ENCODE measurements at places on chromosomes 1 and 21.
A peak's percentile ranks its signal among the peaks of the same experiment; 100 is the strongest.

GRCh38 chr1:43238085-43238484, 31.7 kb upstream of the TMEM125 start:
- DNase-seq = peak; percentile 64

DNA sequence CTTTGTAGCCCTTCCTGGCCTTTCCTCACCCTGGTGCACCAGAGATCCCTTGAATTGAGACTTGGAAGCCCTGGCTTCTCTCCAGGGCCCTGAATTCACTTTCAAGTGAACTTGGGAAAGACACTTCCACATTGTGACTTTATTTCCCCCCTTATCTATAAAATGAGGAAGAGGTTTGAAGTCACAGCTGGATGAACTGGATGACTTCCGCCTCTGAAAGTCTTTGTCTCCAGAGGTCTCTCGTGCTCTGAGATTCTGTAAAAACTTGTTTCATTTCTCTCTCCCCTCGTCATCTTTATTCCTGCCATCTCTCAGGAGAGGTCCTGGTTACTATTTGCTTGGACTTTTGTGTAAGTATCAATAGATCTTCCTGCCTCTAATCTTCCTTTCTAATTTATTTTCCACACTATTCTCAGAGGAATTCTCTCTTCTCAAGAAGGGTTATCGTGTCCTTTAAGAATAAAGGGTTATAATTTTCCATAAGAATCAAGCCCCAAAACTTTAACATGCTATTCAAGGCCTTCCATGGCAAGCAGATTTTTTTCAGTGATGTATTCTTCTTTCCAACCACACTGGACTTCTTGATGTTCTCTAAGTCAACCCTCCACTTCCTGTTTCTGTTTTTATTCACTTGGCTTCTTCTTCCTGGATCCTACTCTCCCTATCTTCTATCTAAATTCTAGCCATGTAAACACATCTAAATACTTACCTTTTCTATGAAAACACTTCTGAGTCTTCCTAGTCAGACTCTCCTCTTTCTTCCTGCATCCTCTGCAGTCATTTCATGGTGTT, 6.5 kb upstream of the RPTN start:
- DNase-seq = no peak

- DNase-seq = no peak
These were observed 17.4 kb upstream of the KCNAB2 start for GRCh38 chr1:6028042-6028850.

DNA sequence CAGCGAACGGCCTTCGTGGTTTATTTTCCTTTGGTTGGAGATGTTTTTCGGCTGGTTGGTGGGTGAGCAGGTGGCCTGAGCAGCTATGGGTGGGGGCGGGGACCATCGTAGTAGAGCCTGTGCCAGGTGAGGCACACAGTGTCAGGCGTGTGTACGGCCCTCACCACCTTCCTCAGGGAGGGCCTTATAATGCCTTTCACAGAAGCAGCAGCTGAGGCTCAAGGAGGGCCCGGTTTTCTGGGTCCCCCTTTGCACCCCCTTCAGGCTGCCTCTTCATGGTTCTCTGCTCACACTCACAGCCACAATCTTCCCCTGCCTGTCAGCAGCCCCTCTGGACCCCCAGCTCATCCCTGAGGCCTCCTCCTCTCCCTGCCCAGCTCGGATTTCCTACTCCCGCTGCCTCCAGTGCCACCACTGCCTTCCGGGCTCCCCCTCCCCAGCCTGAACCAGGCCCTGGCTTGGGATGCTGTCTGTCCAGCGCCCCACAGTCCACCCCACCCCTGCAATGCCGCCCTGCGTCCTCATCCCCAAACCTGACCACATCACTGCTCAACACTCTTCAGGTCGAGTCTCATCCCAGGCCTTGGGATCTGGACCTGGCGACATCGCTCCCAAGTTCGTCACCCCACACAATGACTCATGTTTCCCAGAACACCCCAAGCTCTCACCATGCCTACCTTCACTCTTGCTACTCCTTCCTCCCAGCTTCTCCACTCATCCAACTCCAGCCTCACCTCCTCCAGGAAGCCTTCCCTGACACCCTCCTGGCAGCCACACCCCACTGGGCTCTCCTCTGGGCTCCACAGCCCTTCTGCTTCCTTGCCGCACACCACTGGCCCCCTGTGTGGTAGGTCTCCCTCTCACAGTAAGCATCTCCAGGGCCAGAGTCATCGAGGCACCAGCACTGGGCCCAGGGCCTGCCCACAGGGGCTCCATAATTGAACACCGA, 53.9 kb downstream of the DMRTB1 start:
- no peak for DNase-seq

GRCh38 chr1:29181413-29182225, at the start of gene SRSF4:
SRSF4 (minus strand) TSS chr1:29181900; CDS start chr1:29181752, 148 bp downstream.
- peak; percentile 96 for DNase-seq

DNA sequence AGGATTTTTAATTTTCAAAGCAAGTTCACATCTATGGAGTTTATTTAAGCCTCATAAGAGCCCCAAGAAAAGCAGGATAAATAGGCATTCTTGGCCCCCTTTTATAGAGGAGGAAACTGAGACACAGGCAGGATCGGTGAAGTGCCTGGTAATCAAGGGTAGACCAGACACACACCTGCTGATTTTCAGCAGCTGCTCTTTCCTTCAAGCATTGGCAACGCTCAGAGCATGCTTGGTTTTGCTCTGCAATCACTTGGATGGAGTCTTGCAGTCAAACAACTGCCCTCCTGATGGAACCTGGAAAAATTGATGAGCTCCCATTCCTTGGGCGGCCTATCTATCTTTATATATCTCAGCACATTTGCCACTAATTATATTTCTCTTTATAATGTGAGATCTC, 478.9 kb upstream of the CAMK1G start:
- no peak for DNase-seq

- peak; percentile 5 for DNase-seq
These were observed 425.8 kb upstream of the CAMK1G start for GRCh38 chr1:209157546-209158249.

GRCh38 chr1:153771261-153771660, 3.9 kb upstream of the SLC27A3 start:
- DNase-seq = no peak

DNA sequence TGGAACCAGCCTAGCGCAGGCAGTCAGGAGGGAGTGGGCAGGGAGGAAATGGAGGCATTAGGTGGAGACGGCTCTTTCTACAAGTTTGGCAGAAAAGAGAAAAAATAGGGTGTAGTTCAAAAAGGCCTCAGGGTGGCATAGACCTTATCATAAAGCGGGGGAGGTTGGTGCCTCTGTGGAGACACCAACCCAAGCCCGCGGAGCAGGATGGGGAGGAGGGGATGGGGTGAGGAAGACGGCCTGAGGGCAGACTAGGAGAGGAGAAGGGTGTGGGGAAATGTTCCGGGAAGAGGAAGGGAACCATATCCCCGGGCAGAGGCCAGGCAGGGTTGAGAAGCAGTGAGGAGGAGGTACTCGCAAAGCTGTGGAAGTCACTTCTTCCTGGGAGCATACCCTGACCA, 17.4 kb upstream of the SHE start:
- no peak for DNase-seq
